ENCODE measurements at places on chromosomes 6 and 20. TPM values are rescaled to one million over a fixed set of nuclear protein-coding genes. Genes with fewer than 3 reads are reported as not detected.
A peak's percentile ranks its signal among the peaks of the same experiment; 100 is the strongest.

DNA sequence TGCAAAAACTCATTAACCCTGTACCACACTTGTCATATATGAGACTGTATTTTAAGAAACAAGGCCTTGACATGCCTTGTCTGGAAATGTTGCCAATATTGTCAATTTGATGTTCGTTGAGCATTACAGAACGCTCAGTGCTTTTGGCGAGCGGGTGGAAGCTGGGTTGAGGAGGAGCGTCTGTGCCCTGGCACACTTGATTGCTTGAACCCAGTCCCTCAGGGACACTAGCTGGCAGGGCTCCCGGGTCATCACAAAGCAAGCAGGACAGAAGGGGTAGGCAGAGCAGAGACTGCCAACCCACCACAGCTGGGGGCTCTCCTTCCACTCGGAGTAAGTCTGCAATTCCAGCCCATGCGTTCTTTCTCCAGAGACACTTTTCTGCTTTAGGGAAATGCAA, 286.3 kb downstream of the KHDC1L start:
- H3K4me1 ChIP-seq, result no peaks in the 10 kb centered on the region
- no peak overlapping the region for H3K27ac ChIP-seq
- no peak for DNase-seq
- H3K36me3 ChIP-seq, result no peaks in the 10 kb centered on the region
- H3K27me3 ChIP-seq, result no peaks in the 10 kb centered on the region
- no peak overlapping the region for H3K4me3 ChIP-seq

DNA sequence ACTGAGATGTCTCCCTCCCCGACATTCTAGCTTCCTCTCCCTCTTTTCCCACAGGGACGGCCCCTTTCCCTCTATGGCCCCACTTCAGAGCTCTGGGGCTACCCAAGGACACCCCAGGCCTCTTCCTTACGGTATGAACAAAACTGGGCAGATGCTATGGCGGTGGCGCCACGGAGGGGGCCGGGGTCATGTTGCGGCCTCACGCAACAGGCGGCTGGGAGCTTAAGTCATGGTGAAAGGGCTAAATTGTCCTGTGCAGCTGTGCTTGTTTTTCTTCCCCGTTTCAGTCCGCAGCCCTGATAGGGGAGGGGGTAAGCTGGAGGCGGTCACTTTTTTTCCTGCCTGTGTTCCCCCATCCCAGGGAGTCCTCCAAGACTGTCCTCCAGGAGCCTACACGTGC, 17.6 kb upstream of the KIAA1755 start:
- no peaks in the 10 kb centered on the region for H3K27me3 ChIP-seq
- no peaks in the 10 kb centered on the region for H3K4me1 ChIP-seq
- peak; percentile 36 for DNase-seq
- H3K36me3 ChIP-seq, result no peaks in the 10 kb centered on the region

DNA sequence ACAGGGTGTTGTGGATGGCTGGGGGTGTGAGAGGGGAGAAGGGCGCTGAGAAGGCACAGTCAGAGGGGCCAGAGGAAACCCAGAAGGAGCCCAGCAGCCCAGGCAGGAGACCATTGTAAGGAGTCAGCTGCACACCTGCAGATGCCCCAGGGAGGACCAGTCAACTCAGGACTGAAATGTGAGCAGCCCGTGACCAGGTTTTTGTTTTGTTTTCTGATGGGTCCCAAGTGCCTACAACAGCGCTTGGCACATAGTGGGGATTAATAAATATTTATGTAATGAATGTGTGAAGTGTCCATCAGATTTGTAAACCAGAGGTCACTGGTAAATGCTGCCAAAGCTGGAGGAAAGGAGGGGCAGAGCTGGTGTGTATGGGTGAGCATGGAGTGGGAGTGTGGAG, 30.2 kb downstream of the TRAM2 start:
- H3K36me3 ChIP-seq, result no peaks in the 10 kb centered on the region
- H3K27ac ChIP-seq, result no peak overlapping the region
- H3K4me1 ChIP-seq, result peaks cover 75% of the 10 kb centered on the region
- no peak overlapping the region for H3K4me3 ChIP-seq
- no peaks in the 10 kb centered on the region for H3K27me3 ChIP-seq

- DNase-seq, result no peak
- H3K4me1 ChIP-seq, result no peaks in the 10 kb centered on the region
These were observed 91.0 kb upstream of the MEI4 start for GRCh38 chr6:77561768-77562314.

DNA sequence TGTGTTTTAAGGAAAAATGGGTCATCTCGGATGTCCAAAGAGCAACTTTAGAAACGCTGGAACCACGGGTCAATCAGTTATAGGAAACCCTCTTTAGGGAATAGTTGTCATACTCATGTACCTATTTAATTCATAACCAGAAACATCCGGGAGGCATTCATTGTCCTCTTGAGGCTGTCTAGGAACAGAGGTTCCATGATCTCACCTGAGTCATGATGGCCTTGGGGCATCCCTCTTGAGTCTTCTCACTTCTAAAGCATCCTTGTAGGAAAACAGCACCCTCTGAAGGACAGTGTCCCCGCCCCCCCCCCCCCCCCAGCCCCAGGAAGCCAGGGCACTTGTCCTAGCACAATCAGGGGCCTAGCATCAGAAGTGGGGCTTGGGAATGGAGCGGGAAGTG, 46.3 kb upstream of the CDH4 start:
- H3K27me3 ChIP-seq, result no peaks in the 10 kb centered on the region
- H3K4me3 ChIP-seq, result no peak overlapping the region
- H3K4me1 ChIP-seq, result no peaks in the 10 kb centered on the region
- DNase-seq, result no peak

DNA sequence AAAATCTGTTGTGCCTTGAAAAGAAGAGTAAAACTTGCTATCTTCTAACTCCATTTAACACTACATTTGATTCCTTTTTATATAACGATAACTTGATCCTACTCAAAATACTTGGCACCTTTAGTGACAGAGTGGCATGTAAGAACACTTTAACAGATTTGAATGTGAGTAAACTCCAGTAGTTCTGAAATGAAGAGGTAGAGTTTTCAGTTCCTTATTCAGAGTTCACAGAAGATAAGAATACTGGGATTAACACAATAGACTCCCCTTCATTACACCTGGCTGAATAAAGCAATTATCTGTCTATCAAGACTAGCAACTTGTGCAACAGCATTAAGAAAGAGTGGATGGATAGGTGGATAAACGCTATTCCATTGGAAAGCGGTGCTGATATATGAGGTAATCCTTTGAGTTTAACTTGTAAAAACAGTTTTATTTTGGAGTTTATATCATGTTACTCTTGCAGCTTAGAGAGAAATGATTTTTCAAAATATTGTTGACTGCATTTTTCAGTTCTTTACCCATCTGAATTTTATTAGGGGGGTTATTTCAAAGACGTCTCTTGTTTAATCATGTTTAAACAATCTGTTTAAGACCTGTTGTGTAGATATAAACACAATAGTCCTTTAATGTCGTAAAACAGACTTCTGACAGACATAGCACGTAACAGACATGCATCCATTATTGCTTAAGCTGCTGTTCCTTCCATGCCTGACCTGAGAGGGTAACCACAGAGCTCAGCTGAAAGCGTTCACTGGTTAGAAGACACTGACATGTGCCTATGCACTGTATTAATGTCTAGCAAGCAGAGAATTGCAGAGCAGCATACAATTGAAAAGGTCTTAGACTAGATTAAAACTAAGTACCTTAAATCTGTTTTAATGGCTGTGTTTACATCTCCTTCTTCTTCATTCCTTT, 102.4 kb upstream of the SUPT3H start:
- H3K4me1 ChIP-seq, result peaks cover 31% of the 10 kb centered on the region
- no peaks in the 10 kb centered on the region for H3K27me3 ChIP-seq
- no peak overlapping the region for H3K4me3 ChIP-seq
- peak overlapping the region; percentile 13 for H3K27ac ChIP-seq
- H3K36me3 ChIP-seq, result no peaks in the 10 kb centered on the region

DNA sequence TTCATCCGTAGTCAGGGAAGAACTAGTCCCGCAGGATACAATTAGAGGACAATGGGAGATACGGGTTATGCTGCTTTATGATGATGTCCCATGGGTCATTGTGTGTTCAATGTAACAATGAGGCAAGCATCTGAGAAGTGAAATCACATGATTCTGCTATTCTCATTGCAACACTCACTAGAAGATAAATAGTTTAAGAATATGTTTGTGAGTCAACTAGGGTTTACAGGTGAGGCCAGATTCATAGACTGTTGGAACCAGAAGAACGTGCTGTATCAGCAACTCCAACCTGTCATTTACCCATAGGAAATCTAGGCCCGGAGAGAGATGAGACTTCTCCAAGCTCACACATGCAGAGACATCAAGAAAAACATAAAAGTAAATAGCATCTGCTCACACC, 80.8 kb downstream of the SCML4 start:
- H3K4me1 ChIP-seq, result no peaks in the 10 kb centered on the region
- H3K4me3 ChIP-seq, result no peak overlapping the region
- H3K27ac ChIP-seq, result no peak overlapping the region
- DNase-seq, result no peak
- no peaks in the 10 kb centered on the region for H3K36me3 ChIP-seq

GRCh38 chr6:167799033-167799821, 27.5 kb upstream of the AFDN start:
- H3K27ac ChIP-seq, result no peak overlapping the region
- no peak for DNase-seq
- no peak overlapping the region for H3K4me3 ChIP-seq
- no peaks in the 10 kb centered on the region for H3K36me3 ChIP-seq

DNA sequence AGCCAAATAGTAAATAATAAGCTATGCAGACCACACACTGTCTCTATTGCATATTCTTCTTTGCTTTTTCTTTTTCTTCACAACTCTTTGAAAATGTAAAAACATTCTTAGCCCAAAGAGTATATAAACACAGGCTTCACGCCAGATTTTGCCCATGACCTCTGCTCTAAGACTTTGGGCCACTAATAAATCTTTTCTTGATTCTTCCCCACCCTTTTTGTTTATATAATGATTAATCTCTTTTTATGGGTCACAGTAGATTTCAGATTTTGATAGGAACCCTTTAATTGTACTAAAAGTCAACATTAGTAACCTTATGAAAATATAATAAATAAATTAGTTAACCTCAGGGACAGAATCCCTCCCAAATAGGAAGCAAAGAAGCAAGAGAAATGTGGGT, 15.8 kb upstream of the ENPP5 start:
- DNase-seq, result no peak
- no peaks in the 10 kb centered on the region for H3K27me3 ChIP-seq
- H3K4me3 ChIP-seq, result no peak overlapping the region

DNA sequence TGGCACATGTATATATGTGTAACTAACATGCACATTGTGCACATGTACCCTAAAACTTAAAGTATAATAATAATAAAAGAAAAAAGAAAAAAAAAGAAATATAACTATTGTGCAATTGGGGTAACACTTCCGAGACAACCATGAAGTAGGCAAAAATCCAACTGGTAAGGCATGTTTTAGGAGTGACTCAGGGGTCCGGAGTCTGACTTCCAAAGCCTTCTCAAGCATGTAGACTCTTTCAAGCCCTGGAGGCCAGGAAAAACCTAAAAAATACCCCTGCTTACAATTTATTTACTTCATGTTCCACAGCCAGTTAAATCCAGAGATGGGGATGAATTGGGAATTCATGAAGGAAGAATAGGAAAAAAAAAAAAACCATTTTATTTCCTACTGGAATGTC, 161.3 kb upstream of the PHACTR1 start:
- H3K4me1 ChIP-seq, result no peaks in the 10 kb centered on the region
- no peak for DNase-seq
- H3K27me3 ChIP-seq, result no peaks in the 10 kb centered on the region

- H3K27me3 ChIP-seq, result peaks cover 2% of the 10 kb centered on the region
- no peak overlapping the region for H3K4me3 ChIP-seq
- no peaks in the 10 kb centered on the region for H3K36me3 ChIP-seq
- no peak for DNase-seq
- H3K27ac ChIP-seq, result no peak overlapping the region
These were observed 176.1 kb downstream of the TRIM27 start for GRCh38 chr6:28747631-28748157.

DNA sequence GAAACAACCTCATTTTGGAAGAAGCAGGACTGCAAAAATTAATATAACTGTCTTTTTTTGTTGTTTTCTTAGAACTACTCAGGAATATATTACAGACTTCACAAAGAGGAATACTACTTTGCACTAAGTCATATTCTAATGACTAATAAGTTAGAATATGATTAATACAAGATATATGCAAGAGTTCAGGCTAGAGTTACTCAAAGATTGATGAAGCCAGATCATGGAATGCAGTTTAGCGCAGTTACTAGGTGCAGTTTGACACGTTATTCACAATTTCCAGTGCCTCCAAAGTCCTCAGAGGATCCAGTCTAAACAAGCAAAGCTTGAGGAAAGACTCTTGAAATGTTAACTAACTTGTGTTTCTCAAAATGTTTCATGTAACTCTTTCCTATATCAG, 1.2 kb upstream of the MYCT1 start:
- DNase-seq, result no peak
- no peaks in the 10 kb centered on the region for H3K27me3 ChIP-seq
- no peak overlapping the region for H3K4me3 ChIP-seq
- H3K4me1 ChIP-seq, result no peaks in the 10 kb centered on the region
- no peaks in the 10 kb centered on the region for H3K36me3 ChIP-seq

- no peaks in the 10 kb centered on the region for H3K36me3 ChIP-seq
- no peak for DNase-seq
- peak overlapping the region; percentile 56 for H3K4me3 ChIP-seq
- peaks cover 6% of the 10 kb centered on the region for H3K27me3 ChIP-seq
- H3K27ac ChIP-seq, result peak overlapping the region; percentile 52
These were observed 594 bp downstream of the ARFGEF3 start for GRCh38 chr6:138162111-138162954.

DNA sequence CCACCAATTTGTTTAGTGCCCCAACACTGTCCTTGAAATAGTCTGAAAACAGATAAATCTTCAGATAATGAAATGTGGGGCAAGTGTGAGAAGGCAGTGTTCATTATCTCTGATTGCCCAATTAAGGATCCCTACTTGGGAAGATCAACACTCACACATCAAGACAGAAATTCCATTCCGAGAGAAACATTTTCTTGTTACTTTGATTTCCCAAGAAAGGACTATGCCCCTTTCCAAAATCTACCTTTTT, 16.2 kb downstream of the HMGN4 start:
- H3K4me3 ChIP-seq, result peak overlapping the region; percentile 50
- H3K27me3 ChIP-seq, result no peaks in the 10 kb centered on the region

GRCh38 chr20:57959589-57959988, 249.8 kb upstream of the PMEPA1 start:
- peak overlapping the region; percentile 31 for H3K27ac ChIP-seq
- H3K36me3 ChIP-seq, result no peaks in the 10 kb centered on the region
- H3K4me3 ChIP-seq, result no peak overlapping the region

- no peaks in the 10 kb centered on the region for H3K36me3 ChIP-seq
- H3K4me1 ChIP-seq, result peaks cover 71% of the 10 kb centered on the region
- no peaks in the 10 kb centered on the region for H3K27me3 ChIP-seq
- peak overlapping the region; percentile 25 for H3K27ac ChIP-seq
- DNase-seq, result no peak
- no peak overlapping the region for H3K4me3 ChIP-seq
These were observed 122.8 kb upstream of the DST start for GRCh38 chr6:56765494-56765893.

- H3K4me3 ChIP-seq, result no peak overlapping the region
- peaks cover 40% of the 10 kb centered on the region for H3K4me1 ChIP-seq
- no peak for DNase-seq
- H3K36me3 ChIP-seq, result no peaks in the 10 kb centered on the region
- H3K27me3 ChIP-seq, result no peaks in the 10 kb centered on the region
These were observed 84.7 kb downstream of the CD164 start for GRCh38 chr6:109297406-109298110.

The HNF4A gene
- 124 TPM for polyA plus RNA-seq

The PSORS1C1 gene
- 33.3 TPM for polyA plus RNA-seq

The SLC22A16 gene
- not detected for polyA plus RNA-seq

The KAT14 gene
- polyA plus RNA-seq, result 7.6 TPM

The OR12D3 gene
- not detected for polyA plus RNA-seq
